NCI-H2081 (cell line): ENCODE measurements at places on chromosomes 7 and 10.

DNA sequence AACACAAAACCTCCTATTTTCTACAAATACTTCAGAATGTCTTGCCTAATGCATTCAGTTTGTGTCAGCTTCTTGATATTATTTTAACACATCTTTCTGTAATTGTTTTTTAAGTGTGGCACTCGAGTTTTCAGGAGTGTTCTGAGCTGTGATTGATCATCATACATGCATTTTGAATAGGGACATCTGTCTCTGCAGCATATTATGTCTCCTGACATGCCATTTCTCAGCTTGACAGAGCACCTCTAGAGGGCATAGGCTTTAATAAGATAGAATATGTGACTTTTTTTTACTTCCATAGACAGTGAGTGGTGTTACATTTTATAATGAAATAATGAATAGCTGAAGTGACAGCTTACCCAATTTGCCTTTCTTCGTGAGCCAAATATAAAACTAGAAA, 219.2 kb upstream of the HDAC9 start:
- DNase-seq: no peak

- no peak for DNase-seq
Observed at GRCh38 chr7:47946581-47947354, 1.5 kb downstream of the PKD1L1 start.

GRCh38 chr7:12674053-12674452, 13.4 kb upstream of the ARL4A start:
- no peak for DNase-seq

GRCh38 chr10:98994030-98994429, 241.6 kb downstream of the HPSE2 start:
- DNase-seq: no peak

DNA sequence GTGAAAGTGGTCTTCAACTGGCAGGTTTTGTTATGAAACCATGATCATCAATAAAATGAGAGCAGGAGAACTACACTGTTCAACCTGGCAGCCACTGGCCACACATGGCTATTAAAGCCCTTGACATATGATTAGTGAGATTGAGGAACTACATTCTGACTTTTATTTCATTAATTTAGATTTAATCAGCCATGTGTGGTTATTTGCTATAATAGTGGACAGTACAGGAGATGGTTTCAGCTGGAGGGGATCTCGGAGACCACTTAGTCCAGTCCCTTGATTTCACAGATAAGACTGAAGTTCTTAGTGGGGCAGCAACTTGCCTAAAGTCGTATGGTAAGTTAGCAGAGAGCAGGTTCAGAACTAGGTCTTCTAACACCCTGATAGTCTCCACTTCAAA, 111.7 kb upstream of the BMPER start:
- DNase-seq: no peak

DNA sequence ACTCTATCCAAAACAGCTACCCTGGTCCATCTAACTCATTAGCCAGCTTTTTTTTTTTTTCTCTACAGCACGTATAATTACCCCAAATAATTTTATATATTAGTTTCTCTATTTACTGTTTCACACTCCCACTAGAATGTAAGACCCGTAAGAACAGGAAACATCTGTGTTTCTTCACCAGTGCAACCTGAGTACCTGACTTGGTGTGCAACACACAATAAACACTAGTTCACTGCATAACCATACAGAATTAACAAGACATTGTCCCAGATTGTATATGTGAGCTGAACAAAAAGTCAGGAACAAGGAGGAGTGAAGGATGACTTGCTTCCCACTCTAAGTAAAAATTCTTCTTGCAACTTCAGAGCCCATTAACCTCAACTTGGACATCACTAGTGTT, 180.2 kb upstream of the AKR1E2 start:
- DNase-seq: no peak

DNA sequence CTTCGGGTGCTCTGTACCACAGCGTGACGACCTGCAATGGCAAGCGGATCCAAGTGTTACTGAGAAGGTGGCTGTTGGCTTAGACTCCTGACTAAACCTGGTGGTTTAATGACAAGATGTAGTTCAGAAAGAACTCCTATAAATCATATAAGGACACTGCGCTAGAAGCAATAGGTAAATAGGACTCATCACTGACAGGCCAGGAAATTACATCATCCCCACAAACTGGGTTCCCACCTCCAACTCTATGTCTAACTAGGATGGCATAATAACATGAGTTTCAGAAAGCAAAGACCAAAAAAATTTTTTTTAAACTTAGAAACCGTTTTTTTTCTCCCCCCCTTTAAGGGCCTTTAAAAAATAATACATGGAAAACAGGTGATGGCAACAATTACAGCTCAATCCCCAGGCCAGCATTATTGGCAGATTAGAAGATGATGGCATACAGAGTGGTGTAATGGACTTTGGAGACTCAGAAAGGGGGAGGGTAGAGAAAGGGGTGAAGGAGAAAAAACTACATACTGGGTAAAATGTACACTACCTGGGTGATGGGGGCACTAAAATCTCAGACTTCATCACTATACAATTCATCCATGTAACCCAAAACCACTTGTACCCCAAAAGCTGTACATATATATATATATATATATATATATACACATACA, 81.4 kb upstream of the FAM133B start:
- no peak for DNase-seq

DNA sequence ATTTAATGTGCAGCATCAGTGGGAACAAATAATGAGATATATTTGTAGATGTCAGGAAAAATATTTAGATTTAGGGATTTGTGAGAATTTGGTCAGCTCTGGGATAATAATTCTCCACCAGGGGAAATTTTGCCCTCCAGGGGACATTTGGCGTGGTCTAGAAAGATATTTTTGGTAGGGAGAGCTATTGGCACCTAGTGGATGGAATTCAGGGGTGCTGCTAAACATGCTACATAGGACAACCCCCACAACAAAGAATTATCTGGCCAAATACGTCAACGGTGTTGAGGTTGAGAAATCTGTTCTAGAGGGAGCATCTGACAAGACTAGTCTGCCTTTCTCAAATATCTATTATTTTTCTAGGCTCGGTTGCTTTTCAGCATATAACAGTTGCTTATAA, 2.1 kb downstream of the ADK start:
- DNase-seq: no peak

- no peak for DNase-seq
Observed at GRCh38 chr7:70392256-70392876, 739.6 kb upstream of the GALNT17 start.

DNA sequence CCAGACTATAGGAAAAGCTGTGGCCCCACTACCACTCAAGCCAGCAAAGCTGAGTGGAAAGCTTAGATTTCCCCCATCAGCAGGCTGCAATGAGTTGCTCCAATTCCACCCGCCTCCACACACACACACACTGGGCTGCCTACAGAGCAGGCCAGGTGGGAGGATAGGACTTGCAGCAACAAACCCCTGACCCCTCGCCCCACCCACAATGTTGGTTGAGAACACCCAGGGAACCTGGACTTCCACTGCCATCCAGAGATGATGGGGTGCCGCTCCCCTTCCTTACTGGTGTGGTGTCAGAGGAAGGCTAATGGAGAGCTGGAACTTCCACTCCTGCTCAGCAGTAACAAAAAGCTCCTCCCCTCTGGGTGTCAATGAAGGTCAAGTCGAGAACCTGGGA, 16.8 kb upstream of the PLEKHA1 start:
- no peak for DNase-seq
